ENCODE measurements at places on chromosomes 11 and 22. TPM values are rescaled to one million over a fixed set of nuclear protein-coding genes. Genes with fewer than 3 reads are reported as not detected.

The C11orf91 gene
- not detected for total RNA-seq

The FAT3 gene
- total RNA-seq = 2.8 TPM

The PIH1D2 gene
- not detected for total RNA-seq

The KRTAP5-10 gene
- not detected for total RNA-seq

The RIMBP3C gene
- total RNA-seq = not detected

The SH3BP1 gene
- 33.7 TPM for total RNA-seq

The SYT12 gene
- total RNA-seq = 6.3 TPM

The SYT8 gene
- total RNA-seq = not detected

GRCh38 chr22:46923394-46923793, 160.9 kb downstream of the TBC1D22A start:
- H3K36me3 ChIP-seq = peaks cover 5% of the 10 kb centered on the region
- H3K4me3 ChIP-seq = no peak overlapping the region
- DNase-seq = no peak
- H3K27ac ChIP-seq = no peak overlapping the region
- no peaks in the 10 kb centered on the region for H3K4me1 ChIP-seq
- no peaks in the 10 kb centered on the region for H3K27me3 ChIP-seq

- no peaks in the 10 kb centered on the region for H3K4me1 ChIP-seq
- H3K27me3 ChIP-seq = no peaks in the 10 kb centered on the region
- no peak for DNase-seq
- H3K36me3 ChIP-seq = no peaks in the 10 kb centered on the region
- H3K27ac ChIP-seq = no peak overlapping the region
- no peak overlapping the region for H3K4me3 ChIP-seq
Measured at GRCh38 chr11:77400775-77401449, 73.0 kb downstream of the PAK1 start.

GRCh38 chr22:49301398-49302149, 526.1 kb downstream of the BRD1 start:
- no peak for DNase-seq
- no peaks in the 10 kb centered on the region for H3K27me3 ChIP-seq
- H3K4me1 ChIP-seq = no peaks in the 10 kb centered on the region
- no peak overlapping the region for H3K4me3 ChIP-seq
- H3K36me3 ChIP-seq = no peaks in the 10 kb centered on the region

GRCh38 chr11:35139722-35140282, 831 bp downstream of the CD44 start:
- peak overlapping the region; percentile 90 for H3K27ac ChIP-seq
- DNase-seq = peak; percentile 24
- no peaks in the 10 kb centered on the region for H3K36me3 ChIP-seq

GRCh38 chr11:56922421-56922820, 66.3 kb upstream of the OR5AK2 start:
- H3K4me3 ChIP-seq = no peak overlapping the region
- no peaks in the 10 kb centered on the region for H3K36me3 ChIP-seq

- H3K4me1 ChIP-seq = no peaks in the 10 kb centered on the region
- H3K27ac ChIP-seq = no peak overlapping the region
- peak overlapping the region; percentile 29 for H3K4me3 ChIP-seq
- no peaks in the 10 kb centered on the region for H3K36me3 ChIP-seq
- peaks cover 23% of the 10 kb centered on the region for H3K27me3 ChIP-seq
- DNase-seq = peak; percentile 60
Measured at GRCh38 chr11:279040-279965, 1.1 kb downstream of the NLRP6 start.

GRCh38 chr11:46480166-46480726, 88.7 kb upstream of the CHRM4 start:
- no peak overlapping the region for H3K27ac ChIP-seq
- no peak for DNase-seq
- no peaks in the 10 kb centered on the region for H3K4me1 ChIP-seq
- H3K36me3 ChIP-seq = no peaks in the 10 kb centered on the region

DNA sequence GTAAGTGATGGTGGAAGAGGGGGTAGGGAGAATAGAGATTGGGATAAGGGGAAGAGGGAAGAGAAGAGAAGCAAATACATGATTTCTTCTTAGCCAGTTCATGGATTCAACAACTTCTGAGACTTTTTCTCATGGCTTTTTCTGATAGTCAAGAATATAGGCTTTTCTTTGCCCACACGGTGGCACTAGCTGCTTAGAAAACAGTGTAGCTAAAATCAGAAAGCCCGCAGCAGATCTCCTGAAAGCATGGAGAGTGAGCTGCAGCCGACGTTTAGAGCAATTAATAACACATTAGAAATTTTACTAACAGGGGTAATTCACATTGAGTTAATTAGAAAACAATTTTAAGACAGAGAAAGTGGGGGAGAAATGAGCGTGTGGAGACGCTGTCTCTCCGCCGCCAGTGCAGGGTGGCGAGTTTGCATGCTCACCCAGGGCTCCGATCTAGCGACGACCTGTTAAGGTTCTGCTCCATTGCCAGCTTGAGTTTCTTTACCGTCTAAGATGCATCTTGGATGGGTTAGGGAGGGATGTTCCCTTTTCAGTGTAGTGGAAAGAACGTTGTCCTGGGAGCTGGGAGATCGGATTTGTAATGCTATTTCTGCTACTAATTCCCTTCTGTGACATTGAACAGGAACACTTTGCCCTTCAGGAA, 3.3 kb upstream of the RAG1 start:
- DNase-seq = peak; percentile 68
- peak overlapping the region; percentile 27 for H3K4me3 ChIP-seq
- H3K4me1 ChIP-seq = no peaks in the 10 kb centered on the region
- H3K27ac ChIP-seq = no peak overlapping the region
- H3K36me3 ChIP-seq = no peaks in the 10 kb centered on the region

- H3K36me3 ChIP-seq = no peaks in the 10 kb centered on the region
- H3K4me1 ChIP-seq = peaks cover 15% of the 10 kb centered on the region
- H3K4me3 ChIP-seq = peak overlapping the region; percentile 86
Measured at GRCh38 chr11:86244063-86244521, 461 bp upstream of the EED start.

GRCh38 chr11:64885367-64886286, 7.2 kb upstream of the EHD1 start:
- peaks cover 8% of the 10 kb centered on the region for H3K4me1 ChIP-seq
- H3K27me3 ChIP-seq = no peaks in the 10 kb centered on the region
- DNase-seq = no peak
- no peak overlapping the region for H3K27ac ChIP-seq
- H3K36me3 ChIP-seq = no peaks in the 10 kb centered on the region

DNA sequence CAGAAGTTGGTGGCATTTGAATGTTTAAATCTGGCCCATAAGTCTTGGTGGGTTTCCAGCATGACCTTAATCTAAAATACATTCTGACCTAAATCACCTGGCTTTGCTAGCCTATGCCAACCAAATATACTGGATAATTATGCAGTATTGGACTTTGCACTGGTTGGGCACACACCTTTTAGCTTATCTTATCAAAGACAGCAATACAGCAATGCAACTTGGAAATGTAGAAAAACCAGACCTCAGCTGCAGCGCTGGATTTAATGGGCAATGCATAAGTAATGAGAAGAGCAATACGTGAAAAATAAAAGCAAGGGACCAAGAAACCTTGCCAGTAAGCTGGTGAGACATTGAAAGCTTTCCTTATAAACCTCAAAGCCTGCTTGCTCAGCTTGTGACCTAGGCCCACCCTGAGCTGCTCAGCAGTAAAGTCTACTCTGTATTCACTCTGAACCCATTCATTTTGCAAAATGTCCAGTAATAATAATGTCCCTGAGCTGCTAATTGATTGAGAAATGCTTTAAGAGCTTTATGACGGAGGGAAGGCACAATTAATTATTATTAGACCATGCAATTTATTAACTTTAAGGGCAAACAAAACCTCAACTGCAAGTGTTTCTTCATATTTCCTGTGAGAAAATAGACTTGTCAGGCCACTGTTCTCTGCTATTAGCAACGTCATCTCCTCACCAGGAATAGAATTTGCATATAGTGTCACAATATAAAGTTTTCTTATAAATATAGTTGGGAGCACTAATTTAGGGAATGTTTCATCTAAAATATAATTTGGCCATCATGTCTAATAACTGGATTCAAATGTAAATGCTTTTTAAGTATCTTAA, 49.4 kb upstream of the CEP295 start:
- H3K27me3 ChIP-seq = no peaks in the 10 kb centered on the region
- no peak overlapping the region for H3K4me3 ChIP-seq

DNA sequence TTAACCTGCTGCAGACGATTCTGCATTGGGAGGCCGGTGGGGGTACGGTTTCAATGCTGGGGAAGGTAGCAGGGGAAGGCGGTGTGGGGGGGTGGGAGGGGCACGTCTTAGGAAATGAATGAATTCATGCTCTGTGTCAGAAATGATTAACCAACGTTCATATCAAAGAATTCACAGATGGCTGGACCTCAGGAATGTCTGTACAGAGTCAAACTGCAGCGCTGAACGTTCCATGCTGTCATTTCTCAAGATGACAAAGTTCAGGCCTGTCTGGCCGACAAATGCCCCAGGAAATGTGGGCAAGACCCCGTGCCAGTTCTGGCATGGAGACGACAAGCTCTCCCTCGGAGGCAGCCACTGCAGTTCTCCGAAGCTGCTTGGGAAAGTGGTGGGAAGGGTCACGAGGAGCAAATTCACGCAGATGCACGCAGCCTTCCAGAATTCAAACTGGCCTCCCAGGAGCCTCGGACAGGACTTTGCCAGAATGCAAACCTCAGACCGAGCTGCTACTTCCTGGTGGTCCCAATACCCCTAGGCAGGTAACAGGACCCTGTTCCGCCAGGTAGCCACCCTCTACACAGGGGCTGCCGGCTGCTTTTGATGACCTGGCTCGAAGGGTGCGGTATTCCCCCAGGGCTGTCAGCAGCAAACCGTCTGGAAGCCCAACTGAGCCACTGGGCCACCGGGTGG, 81.5 kb downstream of the TRMU start:
- H3K36me3 ChIP-seq = no peaks in the 10 kb centered on the region
- H3K4me1 ChIP-seq = no peaks in the 10 kb centered on the region
- no peak for DNase-seq
- H3K27ac ChIP-seq = no peak overlapping the region
- no peak overlapping the region for H3K4me3 ChIP-seq

GRCh38 chr11:96329855-96330510, 13.0 kb downstream of the MAML2 start:
- H3K27me3 ChIP-seq = no peaks in the 10 kb centered on the region
- DNase-seq = no peak
- peak overlapping the region; percentile 15 for H3K27ac ChIP-seq
- peaks cover 46% of the 10 kb centered on the region for H3K4me1 ChIP-seq

DNA sequence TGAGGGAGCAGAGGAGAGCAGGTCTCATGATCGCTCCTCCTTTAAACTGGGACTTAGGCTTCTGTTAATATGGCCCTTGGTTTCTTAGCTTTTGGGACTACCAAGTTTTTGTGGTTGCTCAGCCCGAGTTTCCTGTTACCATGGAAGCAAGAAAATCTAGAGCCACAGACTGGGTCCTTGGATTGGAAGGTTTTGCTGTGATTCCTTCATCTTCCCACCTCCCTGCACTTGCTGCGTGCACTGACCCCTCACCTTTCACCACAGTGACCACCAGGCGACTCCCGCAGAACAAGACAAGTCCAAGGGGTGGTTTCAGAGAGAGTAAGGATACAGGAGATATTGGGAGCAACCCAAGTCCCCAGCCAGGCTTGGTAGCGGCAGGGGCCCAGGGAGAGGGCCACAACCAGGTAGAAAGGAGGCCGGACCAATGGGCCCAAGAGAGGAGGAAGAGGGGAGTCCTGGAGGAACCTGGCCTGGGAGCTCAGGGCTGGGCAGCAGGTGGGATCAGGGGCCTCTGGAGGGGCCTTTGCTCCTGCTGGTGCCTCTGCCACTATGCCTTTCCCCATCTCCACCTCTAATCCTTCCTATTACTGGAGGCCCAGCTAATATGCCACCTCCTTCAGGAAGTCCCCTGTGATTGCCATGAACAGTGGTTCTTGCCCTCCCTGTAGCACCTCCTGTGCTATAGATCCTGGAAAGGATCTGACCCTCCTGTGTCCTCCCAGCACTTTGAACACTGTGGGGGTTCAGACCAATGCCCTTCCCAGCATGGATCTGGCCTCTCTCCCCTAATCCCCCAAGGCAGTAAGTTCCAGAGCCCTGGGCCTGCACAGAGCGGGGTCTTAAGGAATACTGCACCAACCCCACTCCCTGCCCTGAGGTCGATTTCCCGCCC, 21.2 kb downstream of the CSF2RB start:
- DNase-seq = no peak
- no peaks in the 10 kb centered on the region for H3K27me3 ChIP-seq
- no peak overlapping the region for H3K4me3 ChIP-seq
- no peaks in the 10 kb centered on the region for H3K36me3 ChIP-seq
- H3K4me1 ChIP-seq = no peaks in the 10 kb centered on the region
- no peak overlapping the region for H3K27ac ChIP-seq

DNA sequence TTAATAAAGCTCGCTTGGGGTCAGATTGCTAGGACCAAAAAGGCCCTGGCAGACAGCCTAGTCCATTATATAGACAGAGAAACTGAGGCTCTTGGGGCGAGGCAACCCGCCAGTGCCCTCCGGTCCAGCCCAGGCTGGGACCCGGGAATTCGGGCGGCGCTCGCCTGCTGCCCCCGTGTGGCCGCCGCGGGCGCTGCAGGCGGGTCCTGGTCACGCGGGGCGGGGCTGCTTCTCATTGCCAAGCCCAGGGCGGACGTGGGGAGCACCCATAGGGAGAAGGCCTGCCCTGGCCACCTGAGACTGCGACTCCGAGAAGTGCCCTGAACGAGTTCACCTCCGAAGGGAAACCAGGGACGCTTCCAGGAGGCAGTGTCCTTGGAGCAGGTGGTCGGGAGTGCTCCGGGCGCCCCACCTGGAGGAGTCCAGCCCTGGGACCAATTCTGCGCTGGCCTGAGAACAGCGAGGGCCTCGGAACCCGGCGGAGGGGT, 36.0 kb upstream of the CSNK1E start:
- peaks cover 6% of the 10 kb centered on the region for H3K4me1 ChIP-seq
- no peaks in the 10 kb centered on the region for H3K27me3 ChIP-seq
- H3K36me3 ChIP-seq = no peaks in the 10 kb centered on the region
- no peak for DNase-seq
- no peak overlapping the region for H3K4me3 ChIP-seq

DNA sequence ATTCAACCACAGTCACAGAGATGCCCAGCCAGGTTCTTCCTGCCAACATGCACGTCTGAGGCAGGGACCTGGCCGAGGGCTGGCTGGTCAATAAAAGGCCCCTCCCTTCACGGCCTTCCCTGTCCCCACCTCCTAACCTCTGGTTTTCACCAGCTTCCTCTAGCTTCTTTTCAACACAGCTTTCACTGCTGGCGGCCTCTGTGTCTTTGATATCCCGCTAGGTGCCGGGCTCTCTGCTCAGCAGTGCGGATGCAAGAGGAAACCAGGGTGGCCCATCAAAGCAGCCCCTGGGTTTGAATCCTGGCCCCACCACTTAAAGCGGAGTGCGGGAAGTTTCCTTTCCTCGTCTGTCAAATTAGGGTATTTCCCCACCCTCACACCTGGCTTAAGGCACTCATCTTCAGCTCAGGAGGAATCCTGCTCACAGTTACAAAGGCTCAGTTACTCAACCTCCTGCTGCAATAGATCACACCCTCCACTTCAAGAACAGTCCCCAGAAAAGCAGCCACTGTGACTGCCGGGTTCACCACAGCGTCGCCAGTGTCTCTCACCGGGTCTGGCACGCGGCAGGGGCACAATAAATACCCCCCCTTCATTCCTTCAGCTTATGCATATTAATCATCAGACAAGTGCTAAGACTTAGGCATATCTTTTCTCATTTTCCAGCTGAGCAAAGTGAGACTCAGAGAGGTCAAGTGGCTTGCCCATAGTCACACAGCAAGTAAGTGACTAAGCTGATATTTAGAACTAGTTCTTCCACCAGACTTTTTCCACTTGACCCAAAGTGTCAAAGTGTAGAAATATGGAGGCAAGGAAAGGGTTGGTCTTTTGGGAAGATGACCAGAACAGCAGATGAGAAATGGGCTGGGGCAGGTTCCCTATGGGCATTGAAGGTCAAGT, 45.7 kb downstream of the TXN2 start:
- no peak overlapping the region for H3K27ac ChIP-seq
- no peak overlapping the region for H3K4me3 ChIP-seq
- H3K4me1 ChIP-seq = peaks cover 4% of the 10 kb centered on the region
- H3K27me3 ChIP-seq = no peaks in the 10 kb centered on the region
- DNase-seq = no peak

Data from ascending aorta (tissue), 2 donors.